ENCODE measurements at places on chromosomes 5 and 9.

GRCh38 chr9:36679710-36680109 lies 107.0 kb downstream of the MELK start:
- DNase-seq, result no peak

GRCh38 chr9:89742660-89743059 lies 137.8 kb downstream of the GADD45G start:
- no peak for DNase-seq

GRCh38 chr5:30933599-30933998 lies 259.9 kb upstream of the CDH6 start:
- no peak for DNase-seq

- no peak for DNase-seq
These were observed 45.7 kb upstream of the HAND1 start for GRCh38 chr5:154523709-154524108.

DNA sequence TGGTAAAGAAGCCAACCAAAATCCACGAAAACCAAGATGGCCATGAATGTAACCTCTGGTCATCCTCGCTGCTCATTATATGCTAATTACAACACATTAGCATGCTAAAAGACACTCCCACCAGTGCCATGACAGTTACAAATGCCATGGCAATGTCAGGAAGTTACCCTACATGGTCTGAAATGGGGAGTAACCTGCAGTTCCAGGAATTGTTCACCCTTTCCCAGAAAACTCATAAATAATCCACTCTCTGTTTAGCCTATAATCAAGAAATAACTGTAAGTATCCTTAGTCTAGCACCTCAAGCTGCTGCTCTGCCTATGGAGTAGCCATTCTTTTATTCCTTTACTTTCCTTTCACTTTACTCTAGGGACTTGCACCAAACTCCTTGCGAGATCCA lies 160.6 kb downstream of the EFNA5 start:
- DNase-seq, result no peak

- no peak for DNase-seq
These were observed 8.7 kb downstream of the CLTB start for GRCh38 chr5:176407456-176408251.

DNA sequence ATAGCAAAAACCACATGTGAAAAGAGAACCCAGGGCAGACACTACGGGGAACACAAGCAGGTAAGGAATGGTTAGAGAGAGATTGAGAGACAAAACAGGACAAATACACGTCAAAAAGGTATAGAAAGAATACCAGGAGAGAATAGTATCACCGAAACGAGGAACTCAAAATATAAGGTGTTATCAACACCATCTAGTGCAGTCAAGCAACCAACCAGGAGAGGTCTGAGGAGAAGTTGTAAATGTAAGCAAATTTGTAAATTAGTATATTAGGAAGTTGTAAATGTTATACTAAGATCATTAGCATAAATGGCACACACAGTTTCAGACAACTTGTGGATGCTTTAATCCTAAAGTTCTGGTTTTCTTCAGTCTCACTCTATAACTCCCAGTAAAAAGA lies 355.5 kb downstream of the EBF1 start:
- no peak for DNase-seq

DNA sequence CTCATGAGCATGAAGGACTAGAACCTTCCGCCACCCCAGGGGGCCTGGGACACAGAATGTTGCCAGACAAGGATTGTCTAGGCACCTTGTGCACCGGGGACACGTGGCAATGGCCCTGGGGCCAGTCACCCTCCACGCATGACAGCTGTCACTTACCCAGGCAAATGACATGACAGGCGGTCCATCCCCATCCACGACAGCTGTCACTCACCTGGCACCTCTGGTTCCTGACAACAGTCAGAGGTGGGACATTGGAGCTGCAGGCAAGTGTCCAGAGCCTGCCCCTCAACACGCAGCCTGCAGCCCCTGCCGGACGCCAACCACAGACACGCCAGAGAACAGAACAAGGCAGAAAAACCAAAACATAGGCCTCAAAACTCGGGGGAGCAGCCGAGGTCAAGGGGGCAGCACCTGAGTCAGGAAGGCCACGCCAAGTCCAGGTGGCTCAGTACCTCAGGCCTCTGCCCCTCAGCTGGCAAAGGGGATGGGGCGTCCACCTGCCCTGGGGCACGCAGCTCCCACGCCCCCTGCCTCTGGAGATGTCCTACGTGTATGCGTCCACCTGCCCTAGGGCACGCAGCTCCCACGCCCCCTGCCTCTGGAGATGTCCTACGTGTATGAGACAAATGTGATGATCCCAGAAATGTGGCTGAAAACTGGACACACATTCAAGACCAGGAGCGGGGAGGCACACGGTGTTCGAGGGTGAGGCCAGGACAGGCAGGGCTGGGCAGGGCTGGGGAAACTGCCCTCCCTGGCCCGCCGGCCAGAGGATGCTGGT lies 14.5 kb downstream of the VAV2 start:
- no peak for DNase-seq

GRCh38 chr9:135281791-135282737 lies 194.6 kb downstream of the OLFM1 start:
- no peak for DNase-seq

DNA sequence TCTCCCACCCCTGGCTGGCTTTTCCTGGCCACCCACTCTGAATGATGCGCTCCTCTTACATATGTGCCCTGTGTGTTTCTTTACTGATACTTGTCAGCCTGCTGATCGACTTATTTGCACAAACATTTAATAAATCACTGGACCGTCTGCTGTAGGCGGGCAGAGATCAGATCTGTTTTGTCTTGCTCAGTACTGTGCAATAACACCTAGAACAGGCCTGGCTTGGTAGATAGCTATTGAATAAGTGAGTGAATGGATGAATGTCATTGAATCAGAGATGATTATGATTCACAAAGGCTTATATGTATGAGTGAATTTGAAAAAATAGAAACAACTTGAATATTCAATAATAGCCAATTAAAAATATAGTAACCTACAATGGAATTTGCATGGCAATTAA lies 165.1 kb downstream of the RGS3 start:
- DNase-seq, result no peak

DNA sequence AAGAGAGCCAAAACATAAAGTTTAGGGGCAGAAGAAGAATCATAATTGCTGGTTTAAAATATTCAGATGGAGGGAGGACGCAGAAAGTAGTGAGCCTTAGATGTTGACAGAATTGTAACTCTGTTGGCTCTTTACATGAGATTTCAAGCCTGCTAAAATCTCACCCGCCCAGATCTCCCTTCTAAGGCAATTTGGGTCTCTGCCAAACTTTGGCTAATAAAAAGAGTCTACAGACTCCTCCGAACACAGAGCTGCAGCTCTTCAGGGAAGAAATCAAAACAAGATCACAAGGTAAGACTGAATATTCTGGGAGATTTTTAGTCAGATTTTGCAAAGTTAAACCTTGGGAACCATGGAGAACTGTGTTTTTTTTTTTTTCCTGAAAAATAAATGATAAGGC lies at the start of gene IL33:
Gene IL33, plus strand, starts transcription at position 246 of the 400 bp plus-strand sequence. CDS start 25,888 bp downstream, outside the sequence.
- DNase-seq, result no peak

DNA sequence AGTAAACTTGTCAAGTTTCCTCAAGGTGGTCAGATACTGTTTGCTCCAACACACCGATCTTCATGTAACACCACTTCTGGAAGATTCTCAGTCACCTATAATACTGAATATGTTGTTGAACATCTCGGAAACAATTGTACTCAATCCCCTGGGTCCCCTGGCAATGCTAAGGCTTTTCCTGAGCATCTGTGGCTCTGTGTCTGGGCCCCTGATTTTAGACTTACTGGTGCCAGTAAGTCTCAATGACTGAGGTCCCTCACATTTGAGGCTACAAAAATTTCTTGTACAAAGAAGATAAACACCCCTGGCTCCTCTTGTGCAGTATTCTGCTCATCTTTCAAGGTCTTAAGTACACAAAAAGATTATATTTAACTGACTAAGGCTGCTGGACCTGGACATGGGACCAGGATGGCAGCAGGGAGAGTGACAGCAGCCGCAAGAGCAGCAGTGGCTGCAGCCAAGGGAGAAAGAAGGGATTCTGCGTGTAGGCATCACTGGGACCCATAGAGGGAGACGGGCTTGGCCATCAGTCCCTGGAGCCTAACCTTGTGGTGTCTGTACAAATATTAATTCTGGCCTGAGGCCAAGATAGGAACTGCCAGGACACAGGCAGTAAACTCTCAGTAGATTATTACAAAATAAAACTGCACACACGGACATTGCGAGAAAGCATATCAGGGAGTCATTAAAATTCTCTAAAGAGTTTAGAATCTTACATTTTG lies 49.0 kb upstream of the TNPO1 start:
- no peak for DNase-seq

GRCh38 chr5:180170106-180170809 lies 38.8 kb downstream of the RASGEF1C start:
- DNase-seq, result no peak

- no peak for DNase-seq
These were observed 120.3 kb downstream of the INVS start for GRCh38 chr9:100219347-100219746.

DNA sequence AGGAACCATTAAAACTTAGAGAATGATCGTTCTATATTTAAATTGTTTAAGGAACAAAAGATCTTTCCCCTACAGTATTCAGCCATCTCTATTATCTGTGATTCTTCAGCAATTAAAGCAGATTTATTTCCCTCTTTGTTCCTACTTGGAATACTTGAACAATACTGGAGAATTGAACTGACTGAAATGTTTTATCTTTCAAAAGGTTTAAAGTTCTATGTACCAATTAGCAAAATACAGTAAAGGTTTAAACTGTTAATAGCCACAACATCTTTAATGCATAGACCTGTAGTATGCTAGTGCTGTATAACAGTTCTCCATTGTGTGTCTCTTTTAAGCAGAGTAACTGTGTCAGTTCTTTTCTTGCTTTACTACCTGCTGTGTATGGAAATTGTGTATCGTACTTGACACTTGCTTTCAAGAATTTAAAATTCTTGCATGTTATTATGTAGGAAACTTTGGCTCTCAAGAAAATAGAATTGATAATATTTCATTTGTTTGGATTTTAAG lies 54.0 kb downstream of the NDUFS4 start:
- DNase-seq, result no peak

GRCh38 chr5:143197260-143197656 lies 206.2 kb downstream of the NR3C1 start:
- no peak for DNase-seq

- no peak for DNase-seq
These were observed 132.8 kb downstream of the MACROH2A1 start for GRCh38 chr5:135266303-135266635.

GRCh38 chr5:143495821-143496275 lies 92.4 kb upstream of the NR3C1 start:
- no peak for DNase-seq

DNA sequence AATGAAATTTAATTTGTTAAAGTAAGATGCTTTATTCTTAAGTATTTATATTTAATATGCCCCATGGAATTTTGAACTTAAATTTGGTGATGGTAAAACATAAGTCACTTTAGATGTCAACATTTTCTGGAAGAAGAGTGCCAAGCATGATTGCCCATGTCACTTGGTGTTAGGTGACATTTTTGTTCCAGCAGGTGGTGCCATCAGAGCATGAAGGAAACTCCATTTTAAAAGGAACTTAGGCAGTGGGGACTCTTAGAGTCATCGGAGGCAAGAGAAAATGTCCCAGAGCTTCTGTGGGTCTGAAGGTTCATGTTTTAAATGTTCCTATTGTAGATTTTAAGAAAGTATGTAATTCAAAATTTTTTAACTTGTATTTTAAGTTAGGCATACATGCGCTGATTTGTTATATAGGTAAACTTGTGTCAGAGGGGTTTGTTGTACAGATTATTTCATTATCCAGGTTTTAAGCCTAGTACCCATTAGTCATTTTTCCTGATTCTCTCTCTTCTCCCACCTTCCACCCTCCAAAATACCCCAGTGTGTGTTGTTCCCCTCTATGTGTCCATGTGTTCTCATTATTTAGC lies 789.3 kb downstream of the SEMA5A start:
- no peak for DNase-seq

GRCh38 chr9:75462866-75463265 lies 374.6 kb downstream of the OSTF1 start:
- DNase-seq, result no peak
